Inflammatory macrophage treated with lipopolysaccharide for 1 hour (primary cell): ENCODE measurements at places on chromosomes 12 and 14.

DNA sequence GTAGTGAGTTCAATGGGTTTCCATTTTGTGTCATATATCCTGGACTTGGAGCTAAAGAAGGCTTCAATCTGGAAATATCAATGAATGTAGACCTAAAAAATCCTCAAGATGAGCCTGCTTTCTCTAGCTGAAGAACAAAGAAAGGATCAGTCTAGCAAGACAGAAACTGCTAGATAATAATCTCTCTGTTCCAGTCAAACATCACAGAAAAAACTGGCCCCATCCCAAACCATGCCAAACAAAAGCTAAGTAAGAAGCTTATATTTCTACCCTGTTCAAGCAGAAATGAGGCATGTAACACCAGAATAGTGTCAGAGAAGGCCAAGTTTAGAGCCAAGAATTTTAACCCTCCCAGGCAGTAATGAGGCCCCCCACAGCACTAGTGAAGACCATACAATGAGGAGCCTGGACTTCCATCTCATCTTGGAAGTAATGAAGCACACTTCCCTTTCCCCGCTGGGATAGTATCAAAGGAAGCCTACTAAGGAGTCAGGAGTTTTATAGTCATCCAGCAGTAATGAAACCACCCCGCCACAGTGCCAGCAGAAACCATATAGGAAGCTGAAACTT lies 95.8 kb downstream of the NELL2 start:
- no peak for DNase-seq

DNA sequence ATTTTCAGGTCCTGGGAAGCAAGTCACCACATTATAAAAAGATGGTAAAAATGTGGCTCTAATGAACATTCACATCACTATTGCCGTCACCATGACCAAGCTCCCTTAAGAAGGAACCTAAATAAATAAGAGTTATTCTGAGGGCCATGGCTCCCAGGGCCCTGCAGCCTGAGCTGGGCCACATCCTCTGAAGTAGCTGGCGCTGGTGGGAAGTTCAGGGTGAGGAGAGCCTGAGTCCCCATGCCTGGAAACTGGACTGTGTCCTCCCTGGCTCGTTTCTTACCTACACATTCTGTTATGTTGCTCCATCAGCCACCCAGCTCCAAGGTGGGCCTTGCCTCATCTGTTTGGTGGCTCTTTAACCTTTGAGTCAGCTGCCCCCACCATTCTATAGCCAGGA lies 42.5 kb downstream of the TSPAN11 start:
- no peak for DNase-seq

- DNase-seq = peak; percentile 56
Observed at GRCh38 chr12:116600959-116601918, 42.1 kb downstream of the MAP1LC3B2 start.

GRCh38 chr12:122026706-122027333 lies 5.1 kb downstream of the BCL7A start:
- DNase-seq = no peak
